SHP77 (cell line): ENCODE measurements at places on chromosomes 4 and X.

- DNase-seq = no peak
Observed at GRCh38 chr4:140130677-140131076, 23.3 kb downstream of the MAML3 start.

- no peak for DNase-seq
Observed at GRCh38 chrX:23373129-23373804, 38.6 kb downstream of the PTCHD1 start.

- DNase-seq = no peak
Observed at GRCh38 chrX:80876877-80877276, 67.2 kb upstream of the BRWD3 start.

- DNase-seq = peak; percentile 5
Observed at GRCh38 chr4:5524446-5525299, 183.7 kb downstream of the EVC2 start.

GRCh38 chrX:44274096-44274495 lies 69.4 kb downstream of the EFHC2 start:
- DNase-seq = no peak

DNA sequence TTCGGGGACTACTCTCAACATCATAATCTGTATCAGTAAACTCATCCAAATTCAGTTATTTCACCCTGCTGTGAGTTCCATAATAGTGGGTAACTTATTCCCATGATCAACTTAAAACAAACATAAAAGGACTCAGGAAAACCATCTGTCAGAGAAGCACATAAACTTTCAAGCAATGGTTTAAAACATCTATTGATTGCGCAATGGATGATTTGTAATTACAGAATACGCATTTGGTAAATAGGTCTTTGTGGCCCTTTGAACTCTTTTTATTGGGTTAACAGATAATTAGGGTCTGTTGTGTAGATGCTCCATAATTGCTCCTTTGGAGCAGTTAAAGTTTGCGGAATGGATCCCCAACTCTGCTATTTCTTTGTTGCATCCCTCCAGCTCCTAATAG lies 115.3 kb downstream of the KIT start:
- no peak for DNase-seq

DNA sequence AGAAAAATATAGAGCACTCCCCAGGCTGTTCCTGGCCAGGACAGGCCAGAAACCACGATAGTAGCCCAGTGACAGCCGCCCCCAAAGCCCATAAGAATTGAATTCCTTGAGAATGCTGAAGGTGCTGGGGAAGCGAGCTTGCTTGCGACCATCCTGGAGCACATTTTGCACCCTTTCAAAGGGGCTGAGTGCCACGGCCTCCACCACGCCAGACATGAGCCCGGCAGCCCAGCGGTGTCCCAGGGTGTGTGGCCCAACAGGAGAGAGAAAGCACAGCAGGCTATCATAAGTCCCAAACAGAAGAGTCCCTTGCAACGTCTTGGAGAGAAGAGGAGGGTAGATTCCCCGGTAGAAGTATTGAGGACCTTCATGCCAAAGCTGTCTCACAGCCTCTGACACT lies 7.6 kb upstream of the ZCCHC18 start:
- DNase-seq = no peak

- no peak for DNase-seq
Observed at GRCh38 chr4:109967798-109968520, 55.3 kb downstream of the EGF start.

DNA sequence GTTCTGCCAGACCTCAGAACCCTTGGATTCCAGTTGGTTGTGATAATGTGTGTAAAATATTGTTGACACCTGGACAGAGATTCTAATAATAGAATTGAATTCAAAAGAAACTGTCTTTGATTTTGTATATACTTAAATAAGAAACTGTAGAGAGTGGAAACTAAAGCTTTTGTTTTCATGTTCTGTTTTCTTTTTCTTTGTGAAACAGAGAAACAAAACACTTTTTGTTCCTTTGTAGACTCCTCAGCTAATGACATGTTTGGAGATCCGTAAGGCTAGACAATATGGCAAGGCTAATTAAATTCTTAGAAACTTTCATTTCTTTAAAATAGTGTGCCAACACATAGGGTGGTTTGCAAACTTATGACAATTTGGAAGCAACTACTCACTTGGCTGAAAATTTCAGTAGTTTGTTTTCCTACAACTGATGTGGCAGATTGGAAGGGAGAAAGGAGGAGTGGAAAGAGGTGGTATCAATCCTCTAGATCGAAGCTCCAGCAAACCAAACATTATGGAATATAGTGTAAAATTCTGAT lies 90.9 kb upstream of the FAT1 start:
- DNase-seq = no peak
